AML-193 (cell line): ENCODE measurements at places on chromosomes 4 and X.

DNA sequence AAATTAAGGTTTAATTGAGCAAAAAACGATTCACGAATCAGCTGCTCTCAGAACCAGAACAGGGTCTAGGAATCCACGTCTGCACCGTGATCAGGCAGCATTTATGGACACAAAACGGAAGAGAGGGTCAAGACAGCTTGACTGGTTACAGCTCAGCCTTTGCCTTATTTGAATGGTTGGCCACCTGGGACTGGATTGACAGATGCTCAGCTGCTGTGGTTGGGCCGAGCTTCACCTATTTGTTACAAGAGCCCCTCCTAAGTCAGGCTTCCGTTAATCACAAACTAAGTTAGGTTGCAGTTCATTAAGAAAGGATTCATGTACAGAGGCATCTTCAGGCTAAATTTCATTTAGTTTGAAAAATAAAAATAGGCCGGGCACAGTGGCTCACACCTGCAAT is 50.6 kb upstream of the MAN2B2 start:
- DNase-seq = no peak

DNA sequence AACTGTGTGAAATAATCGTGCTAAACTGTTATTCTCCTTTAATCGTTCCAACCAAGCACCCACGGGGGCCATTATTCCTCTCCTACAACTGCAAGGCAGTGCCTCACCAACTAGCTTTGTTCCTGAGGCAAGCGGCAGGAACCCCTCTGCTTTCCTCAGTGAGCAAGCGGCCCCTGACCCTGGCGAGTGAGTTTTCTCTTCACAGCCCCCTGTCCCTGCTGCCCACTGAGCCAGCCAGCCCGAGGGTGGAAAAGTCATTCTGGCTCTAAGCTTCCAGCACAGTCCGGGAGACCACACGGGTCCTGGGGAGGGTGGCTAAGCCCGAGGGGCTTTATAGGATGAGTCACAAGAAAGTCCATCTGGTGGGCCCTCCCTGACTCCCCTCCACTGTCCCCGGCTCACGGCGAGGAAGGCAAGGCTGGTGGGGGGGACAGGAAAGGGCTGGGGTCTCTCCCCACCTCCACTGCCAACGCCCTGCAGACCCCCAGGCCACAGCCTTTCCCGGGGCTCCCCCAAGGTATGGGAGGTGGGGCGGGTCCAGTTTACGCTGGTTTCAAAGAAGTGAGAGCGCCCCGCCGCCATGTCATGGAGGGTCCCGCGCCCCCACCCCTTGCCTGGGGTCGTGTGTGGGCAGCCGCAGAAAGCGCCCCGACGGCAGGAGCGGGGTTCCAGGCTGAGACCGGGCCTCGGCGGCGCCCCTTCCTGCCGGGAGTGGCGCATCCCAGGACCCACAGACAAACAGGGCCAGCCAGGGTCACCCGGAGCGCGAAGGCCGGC is 45.0 kb downstream of the CPLX1 start:
- DNase-seq = no peak

- no peak for DNase-seq
Observed at GRCh38 chr4:184969610-184970009, 48.7 kb upstream of the HELT start.

DNA sequence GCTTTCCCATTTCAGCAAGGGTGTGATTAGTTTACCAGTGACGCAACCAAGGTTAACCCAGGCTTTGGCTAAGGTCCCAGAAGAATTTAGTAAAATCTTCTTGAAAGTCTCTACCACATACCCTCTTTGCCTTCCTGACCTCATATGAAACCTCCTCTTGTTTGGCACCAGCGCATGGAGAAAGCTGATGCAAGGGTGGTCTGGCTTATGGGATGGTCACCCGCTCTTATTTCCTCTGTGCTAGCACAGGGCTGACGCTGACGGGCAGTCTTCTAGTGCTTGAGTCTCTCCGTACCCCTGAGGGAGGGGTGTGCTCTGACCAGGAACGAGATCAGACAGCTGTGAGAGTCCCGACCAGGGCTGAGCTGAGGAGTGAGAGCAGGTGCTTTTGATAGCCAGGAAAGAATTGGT is 137.6 kb downstream of the TENM3 start:
- no peak for DNase-seq

DNA sequence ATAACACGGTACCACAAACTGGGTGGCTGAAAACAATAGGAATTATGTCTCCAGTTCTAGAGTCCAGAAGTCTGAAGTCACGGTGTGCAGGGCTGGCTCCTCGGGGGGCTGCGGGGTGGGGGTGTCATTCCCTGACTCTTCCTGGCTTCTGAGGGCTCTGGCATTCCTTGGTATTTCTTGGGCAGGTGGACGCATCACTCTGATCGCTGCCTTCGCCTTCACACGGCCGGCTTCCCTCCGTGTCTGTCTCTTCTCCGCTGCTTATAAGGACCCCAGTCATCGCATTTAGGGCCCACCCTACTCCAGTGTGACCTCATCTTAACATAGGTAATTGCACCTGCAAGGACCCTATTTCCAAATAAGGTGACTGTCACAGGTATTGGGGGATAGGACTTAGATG is 134.6 kb downstream of the CPZ start:
- DNase-seq = no peak

- DNase-seq = no peak
Observed at GRCh38 chr4:1077711-1078477, 35.5 kb downstream of the RNF212 start.

DNA sequence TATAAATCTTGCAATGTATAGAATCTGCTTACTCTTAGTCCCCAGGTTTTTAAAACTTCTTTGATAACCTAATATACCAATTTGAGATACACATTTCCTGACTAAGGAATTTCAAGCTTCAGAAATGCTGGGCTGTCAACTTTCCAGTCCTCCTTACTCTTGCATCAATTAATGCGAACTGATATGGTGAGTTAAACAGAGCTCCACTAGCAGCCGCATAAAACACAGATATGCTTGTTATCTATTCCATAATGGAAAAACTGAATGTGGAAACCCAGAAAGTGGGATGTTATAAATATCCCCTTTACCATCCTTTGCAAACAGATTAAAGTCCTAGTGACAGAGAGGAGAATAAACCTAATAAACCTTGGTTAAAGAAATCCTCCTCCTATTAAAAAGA is 1913.7 kb downstream of the STIM2 start:
- DNase-seq = no peak

GRCh38 chr4:73730292-73730691 is 10.1 kb upstream of the CXCL8 start:
- DNase-seq = no peak

- DNase-seq = no peak
Observed at GRCh38 chr4:7646384-7647061, 211.8 kb upstream of the PSAPL1 start.

DNA sequence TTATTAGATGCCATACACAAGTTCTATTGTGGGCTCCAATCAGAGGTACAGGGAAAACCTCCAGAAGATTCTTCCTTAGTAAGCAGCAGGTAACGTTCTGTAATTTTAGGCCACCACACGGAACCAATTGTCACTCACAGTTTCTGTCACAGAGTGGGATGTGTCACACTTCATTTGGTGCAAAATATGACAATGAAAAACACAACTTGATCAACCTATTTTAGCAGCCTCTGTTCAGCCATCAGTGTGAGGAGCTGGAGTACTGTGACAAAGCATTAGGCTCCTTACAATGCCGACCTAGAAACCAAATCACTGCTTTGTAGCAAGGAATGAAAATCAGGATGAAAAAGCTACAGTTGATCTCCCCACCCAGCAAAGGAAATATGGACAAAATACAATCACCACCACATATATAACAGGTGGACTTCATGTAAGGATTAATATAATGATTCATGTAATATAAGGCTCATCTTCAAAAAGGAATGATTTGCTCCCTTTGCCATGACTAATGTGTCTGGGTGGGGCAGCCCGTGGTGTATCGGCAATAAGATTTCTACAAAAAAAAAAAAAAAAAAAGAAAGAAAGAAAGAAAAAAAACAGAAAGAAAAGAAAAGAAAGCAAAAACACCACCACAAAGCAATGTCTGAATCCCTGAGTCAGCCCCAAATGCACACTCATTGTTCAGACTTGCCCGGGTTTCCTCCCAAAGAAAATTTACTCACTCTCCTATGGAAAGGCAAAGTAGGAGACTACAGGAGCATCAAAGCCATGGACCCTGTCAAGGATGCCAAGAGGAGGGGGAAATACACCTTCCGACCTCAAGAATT is 36.0 kb downstream of the SLC9A7 start:
- no peak for DNase-seq
